ENCODE measurements at places on chromosomes 1 and 21.

- peak; percentile 51 for DNase-seq
Observed at GRCh38 chr1:160797861-160798273, 1.9 kb downstream of the LY9 start.

- no peak for DNase-seq
Observed at GRCh38 chr1:109979489-109980091, 5.0 kb upstream of the AHCYL1 start.

GRCh38 chr1:1124786-1125642 is 9.1 kb upstream of the C1orf159 start:
- no peak for DNase-seq

GRCh38 chr1:217090060-217090911 is 367.1 kb upstream of the ESRRG start:
- DNase-seq = no peak

GRCh38 chr1:115046751-115047150 is 17.1 kb downstream of the TSHB start:
- DNase-seq = no peak

DNA sequence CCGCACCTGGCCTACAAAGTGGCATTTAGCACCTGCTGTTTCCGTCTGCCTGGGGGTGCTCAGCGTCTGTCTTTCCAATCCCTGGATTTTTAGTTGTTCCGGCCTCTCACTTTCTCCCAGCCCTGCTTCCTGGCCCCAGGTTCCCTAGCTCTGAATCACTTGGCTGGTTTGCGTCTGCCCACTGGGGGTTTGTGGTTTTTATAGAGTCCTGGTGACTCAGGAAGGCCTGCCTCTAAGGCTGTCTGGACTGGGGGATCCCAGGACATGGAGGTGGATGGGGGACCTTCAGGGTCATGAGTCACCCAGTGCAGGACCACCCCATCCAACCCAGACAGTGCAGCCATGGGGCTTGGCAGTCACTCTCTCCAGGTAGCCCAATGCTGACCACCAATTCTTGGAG is 53.5 kb downstream of the MRPL37 start:
- no peak for DNase-seq

- no peak for DNase-seq
Observed at GRCh38 chr1:149945206-149945605, 8.5 kb upstream of the MTMR11 start.

DNA sequence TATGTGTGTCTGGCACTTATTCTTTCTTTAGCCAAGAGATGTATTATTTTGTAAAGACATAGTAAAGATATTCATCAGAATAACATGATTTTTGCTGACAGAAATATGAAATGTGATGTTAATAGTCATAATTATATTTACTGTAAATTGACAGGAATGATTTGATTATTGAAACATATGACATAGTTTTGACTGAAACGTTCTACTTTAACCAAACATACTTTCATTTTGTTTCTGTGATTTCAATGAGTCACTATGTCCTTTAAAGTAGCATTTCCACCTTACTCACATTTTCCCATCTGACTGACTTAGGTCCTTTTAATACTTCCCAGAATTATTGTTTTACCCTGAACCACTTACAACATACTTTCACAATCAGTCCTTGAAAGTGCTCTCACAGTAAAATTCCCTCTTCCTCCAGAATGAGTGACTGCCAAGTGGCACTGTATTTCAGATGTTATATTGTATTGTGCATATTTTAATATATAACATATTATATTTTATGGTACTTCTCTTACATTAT is 437.9 kb downstream of the NCAM2 start:
- DNase-seq = no peak

DNA sequence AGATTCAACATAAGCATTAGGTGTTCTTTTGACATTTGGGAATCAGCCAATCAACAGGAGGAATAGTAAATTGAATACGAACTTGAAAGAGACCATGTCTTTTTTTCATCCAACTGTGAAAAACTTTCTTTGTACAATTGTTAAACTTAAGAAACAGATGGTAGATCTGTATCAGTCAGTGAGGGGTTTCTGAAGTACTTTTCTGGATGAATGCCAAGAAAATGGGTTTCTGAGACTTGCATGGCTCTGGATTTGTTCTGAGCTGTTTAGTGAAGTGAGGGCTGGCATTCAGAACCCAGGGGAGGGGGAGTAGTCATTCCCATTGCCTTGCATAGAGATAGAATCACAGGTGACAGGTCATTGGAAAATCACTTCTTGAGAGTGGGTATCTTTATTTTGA is 37.4 kb downstream of the PTPRC start:
- DNase-seq = no peak

DNA sequence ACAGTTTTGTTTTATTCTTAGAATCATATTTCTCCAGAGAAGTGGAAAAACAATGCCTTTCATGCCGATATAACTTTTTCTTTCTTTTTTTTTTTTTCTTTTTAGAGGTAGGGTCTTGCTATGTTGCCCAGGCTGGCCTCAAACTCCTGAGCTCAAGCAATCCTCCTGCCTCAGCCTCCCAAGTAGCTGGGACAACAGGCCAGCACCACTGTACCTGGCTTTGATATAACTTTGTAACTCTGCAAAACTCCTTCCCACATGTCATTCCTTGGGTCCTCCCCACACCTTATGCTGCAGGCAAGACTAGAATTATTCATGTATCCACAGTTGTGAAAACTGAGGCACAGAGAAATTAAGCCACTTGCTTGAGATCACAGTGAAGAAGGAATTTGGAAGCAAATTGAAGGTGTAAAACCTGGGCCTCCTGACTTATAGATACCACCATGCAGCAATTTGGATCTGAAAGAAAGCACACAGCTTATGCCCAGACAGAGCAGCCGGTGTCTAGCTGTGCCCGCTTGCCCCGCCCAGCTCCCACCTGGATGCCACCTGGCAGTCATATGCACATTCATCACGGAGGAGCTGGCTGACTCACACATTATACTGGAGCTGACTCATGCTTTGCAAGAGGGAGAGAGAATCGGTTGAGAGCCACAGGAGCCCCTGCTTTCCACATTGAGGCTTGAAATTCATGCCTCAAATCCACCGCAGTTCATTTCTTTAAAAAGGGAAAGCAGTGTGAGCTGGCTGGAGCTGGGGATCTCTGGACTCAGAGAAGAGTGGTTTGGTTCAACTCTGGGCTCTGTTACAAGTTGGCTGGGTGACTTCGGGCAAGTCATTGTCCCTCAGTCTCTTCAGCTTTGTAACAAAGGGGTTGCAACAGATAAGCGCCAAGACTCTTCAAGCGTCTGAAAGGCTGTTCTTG is 8.3 kb upstream of the SLC2A1 start:
- no peak for DNase-seq

GRCh38 chr1:9075022-9075421 is 5.6 kb upstream of the SLC2A5 start:
- DNase-seq = no peak

DNA sequence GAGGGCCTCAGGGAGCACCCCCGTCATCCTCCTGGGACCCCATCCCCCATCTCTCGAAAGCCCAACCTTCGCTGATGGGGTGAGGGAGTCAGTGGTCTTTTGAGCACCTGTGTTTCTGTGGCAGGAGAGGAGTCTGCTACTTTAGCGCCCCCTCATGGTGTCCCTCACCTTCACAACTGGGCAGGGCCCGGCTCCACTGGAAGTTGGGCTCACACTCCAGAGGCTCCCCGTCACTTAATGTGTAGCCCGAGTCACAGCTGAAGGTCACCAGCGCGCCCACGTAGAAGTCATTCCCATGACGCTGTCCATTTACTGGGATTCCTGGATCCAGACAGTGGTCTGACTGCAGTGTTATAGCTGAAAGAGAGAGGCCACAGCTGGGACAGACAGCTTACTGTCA is 139.5 kb upstream of the HMGB4 start:
- no peak for DNase-seq

GRCh38 chr21:35127851-35128250 is 78.7 kb upstream of the RUNX1 start:
- no peak for DNase-seq

DNA sequence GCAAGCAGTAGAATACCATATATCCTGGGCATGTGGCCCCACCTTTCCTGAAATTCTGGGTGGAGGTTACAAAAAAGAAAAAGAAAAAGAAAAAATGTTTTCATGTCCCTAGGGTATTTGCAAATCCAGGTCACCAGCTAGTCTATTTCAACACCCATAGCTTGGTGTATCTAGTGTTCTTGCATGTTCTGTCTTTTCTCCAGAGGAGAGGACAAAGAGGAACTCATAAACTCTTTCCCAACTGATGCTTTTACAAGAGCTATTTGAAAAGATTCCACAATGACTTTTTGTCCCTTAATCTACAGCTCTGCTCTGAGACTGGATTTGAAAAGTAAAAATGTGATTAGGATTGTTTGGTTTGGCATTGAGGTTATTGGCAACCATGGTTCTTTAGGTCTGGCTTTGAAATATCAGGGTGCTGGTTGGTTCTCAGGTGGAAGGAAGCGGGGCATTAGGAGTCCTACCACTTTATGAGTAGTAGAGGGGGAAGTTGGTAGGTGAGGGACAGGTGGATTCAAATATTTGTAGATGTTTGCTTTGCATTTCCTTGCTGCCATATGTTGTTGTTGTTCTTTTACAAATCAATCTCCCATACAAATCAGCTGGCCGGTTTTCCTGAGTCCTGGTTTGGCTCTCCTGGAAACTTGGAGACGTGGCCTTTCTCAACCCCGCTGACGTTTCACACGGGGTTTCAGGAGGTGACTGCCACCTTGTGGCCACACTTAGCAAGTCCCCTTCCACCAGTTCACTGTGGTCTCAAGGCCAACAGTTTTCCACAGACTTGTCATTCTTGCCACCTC is 126.7 kb upstream of the KIAA0040 start:
- peak; percentile 47 for DNase-seq

DNA sequence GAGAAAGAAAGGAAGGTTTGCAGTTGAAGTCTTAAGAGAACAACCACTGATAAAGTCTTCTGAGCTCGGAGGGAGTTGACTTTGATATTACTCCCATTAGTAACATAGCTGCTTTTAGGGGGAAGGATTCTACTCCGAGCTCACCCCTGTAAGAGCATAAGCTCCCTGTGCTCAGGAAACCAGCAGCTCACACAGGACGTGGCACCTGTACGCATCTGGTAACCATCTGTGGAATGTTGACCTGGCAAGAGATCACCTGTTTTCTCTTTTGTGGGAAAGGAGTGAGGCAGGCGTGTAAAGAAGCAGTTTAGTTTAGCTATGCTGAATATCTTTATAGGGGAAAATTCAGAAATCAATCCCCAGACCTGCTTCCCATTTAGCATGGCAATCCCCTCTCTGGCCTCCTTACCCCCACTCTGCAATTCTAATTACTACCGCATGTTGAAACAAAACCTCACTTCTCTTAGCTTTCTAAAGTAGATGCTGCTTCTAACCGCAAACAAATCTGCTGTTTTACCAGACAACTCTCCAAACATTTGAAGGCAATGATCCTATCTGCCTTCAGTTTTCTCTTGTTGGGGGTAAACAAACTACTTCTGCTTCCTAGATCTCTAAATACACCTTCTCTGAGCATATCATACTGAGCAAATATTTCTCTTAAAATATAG is 121.8 kb upstream of the KCNK1 start:
- no peak for DNase-seq

GRCh38 chr1:173856014-173856413 is 11.8 kb downstream of the GAS5 start:
- no peak for DNase-seq

- no peak for DNase-seq
Observed at GRCh38 chr21:38948377-38949069, 142.8 kb downstream of the ETS2 start.

DNA sequence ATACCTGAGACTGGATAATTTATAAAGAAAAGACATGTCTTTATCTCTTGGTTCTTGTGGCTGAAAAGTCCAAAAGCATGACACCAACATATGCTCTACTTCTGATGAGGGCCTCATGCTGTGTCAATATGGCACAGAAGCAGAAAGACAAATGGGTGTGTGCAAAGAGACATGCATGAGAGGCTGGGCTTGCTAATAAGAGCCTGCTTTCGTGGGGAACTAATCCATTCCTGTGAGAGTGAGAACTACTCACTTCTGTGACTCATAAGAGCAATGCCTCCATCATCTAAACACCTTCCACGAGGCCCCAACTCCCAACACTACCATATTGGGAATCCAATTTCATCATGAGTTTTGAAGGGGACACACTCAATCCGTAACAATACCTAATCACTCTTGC is 340.0 kb upstream of the DUSP10 start:
- no peak for DNase-seq

DNA sequence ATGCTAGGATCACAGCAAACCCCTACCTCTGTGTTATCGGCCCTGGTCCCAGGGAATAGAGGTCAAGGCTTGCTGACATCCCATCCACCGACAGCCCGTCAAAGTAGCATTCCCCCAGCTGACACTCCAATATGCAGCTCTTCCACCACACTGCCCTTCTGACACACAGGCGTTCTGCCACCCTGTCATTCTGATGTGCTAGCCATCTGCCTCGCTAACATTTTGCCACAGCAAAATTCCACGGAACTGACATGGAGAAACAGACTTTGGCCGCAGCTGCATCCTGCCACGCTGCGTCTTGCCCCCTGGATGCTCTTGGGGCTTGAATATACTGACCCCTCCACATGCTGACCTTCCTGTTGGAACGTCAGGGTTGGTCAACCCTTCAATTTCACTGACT is 163.2 kb upstream of the CSF3R start:
- DNase-seq = no peak

- DNase-seq = no peak
Observed at GRCh38 chr1:11790880-11791715, 14.7 kb downstream of the MTHFR start.

DNA sequence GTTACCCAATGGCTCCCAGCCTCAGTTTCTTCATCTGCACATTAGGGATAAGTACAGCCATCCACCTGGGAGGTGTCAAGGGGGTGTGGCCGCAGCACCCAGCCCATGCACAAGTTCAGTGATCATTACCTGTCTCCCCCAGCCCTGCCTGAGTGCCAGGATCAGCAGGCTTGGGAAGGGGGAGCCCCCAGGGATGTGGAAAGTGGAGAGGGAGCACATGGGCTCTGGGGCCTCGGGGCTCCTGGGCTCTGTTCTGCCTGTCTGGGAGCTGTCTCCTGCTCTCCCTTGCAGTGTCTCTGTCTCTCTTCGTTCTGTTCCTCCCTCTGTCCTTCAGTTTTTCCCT is 10.8 kb upstream of the PADI1 start:
- no peak for DNase-seq

GRCh38 chr1:18526436-18527275 is 45.9 kb downstream of the KLHDC7A start:
- no peak for DNase-seq

DNA sequence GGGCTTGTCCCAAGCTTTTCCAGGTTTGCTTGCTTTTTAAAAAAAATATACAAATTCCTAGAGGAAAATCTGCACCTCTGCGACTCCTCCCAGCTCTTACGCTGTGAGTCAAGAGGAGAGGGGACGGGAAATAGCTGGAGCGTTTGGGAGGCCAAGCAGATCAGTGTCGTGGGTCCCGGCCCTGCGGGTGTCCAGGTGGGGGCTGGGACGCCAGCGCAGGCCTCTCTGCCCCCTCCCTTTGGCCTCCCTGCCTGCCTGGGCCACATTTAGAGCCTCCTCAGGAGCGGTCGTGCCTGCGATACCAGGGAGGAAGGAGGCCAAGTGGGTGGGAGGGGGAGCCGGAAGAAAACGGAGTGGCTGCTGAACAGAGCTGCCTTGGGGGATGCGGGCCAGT is 9.0 kb downstream of the WNT4 start:
- no peak for DNase-seq

GRCh38 chr1:46262508-46262907 is 14.9 kb downstream of the RAD54L start:
- DNase-seq = no peak

- DNase-seq = no peak
Observed at GRCh38 chr1:82160903-82161302, 360.2 kb downstream of the ADGRL2 start.
